SW480 (cell line): ENCODE measurements at places on chromosomes 13 and 19.

DNA sequence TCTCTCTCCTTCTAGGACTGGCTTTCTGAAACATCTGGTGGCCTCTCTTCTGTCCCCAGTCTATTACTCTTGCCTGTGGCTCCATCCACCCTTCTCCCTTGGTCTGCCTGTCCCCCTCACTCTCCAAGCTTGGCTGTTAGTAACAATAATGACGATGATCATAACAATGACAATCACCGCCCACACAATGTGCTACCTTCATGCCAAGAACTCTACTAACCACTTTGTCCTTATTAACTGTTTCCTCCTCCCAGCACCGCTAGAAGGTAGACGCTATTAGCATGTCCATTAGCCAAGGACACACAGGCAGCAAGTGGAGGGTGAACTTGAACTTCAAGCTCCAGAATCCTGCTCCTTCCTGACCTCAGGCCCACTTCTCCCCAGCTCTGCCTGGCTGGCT is 2.7 kb downstream of the GYS1 start:
- DNase-seq = no peak

GRCh38 chr13:112722433-112723263 is 32.8 kb downstream of the ATP11A start:
- peak; percentile 66 for DNase-seq

DNA sequence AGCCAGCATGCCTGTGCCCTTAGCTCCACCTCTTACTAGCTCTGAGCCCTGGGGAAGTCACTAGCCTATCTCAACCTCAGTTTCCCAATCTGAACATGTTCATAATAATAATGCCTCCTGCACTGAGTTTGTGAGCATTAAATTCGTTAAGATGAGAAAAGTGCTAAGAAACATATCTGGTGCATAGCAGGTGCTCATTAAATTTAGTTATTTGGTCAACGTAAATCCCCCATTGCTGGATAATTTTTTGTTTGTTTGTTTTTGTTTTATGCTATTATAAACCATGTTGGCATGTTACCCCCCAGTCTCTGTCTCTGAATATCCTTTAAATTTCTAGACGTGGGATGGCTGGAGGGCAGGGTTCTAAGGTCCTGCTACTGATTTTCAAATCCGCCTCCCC is 10.6 kb downstream of the FCGBP start:
- no peak for DNase-seq

GRCh38 chr19:3115411-3115810 is 20.4 kb upstream of the GNA15 start:
- DNase-seq = no peak

- no peak for DNase-seq
These were observed 17.8 kb downstream of the NFILZ start for GRCh38 chr19:8648240-8648639.

DNA sequence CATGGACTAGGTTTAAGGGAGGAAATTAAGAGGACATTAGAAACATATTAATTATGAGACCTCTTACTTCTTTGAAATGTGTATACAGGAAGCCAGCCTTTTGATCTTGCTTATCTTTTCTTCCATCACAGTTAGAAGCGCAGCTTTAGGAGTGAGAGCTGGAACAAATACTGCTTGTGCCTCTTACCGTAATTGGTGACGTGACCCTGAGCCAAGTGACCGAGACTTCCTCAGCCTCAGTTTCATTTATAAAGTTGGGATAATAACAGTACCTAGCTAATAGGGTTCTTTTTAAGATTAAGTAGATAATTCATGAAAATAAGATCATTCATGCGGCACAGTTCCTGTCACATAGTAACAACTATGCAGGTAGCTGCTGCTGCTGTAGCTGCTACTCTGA is 18.5 kb downstream of the FREM2 start:
- no peak for DNase-seq

DNA sequence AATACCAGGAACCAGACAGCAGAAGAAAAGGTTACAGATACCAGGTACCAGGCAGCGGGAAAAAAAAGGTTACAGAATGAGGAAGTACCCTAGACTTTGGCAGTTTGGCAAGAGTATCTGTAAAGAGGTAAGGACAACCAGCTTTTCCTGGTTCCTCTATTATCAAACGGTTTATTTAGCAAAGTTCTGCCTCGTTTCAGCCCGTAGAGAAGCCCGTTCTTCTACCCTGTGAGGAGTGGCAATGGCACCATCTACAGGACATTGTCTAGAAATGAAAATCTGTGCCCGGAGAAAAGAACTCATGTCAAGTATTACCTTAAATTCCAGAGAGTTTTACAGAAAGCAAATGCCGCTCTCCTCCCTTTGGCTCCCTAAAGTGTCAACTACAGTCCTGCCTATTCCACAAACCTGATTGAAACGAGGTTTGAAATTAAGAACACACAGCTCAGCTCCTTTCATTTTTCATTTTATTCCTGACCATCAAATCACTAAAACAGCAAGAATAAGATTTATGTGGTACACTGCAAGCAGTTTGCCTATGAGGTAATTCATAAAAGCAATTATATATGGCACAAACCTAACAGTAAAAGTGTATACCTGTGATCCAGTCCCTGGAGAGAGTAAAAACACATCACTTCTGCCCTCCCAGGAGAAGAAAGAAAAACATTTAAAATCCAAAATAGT is 226.3 kb downstream of the SLC7A1 start:
- peak; percentile 64 for DNase-seq

- DNase-seq = peak; percentile 52
These were observed 5.1 kb downstream of the OR10H1 start for GRCh38 chr19:15810335-15810734.

DNA sequence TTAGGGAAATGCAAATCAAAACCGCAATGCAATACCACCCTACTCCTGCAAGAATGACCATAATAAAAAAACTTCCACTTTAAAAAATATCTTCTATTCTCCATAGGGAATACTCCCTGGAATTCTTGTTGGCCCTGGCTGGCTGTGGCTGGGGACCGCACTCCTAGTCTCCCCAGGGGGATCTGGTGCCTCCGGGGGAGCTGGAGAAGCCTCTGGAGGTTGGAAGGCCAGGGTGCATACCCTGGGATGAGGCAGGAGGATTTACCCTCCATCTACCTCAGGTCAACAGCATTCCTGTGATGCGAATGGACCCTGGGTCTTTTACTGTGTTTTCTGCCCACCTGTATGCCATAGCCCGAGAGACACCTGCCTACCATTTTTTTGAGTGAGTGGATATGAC is 120.0 kb upstream of the ZNF536 start:
- no peak for DNase-seq

- DNase-seq = no peak
These were observed 41.2 kb upstream of the KCTD4 start for GRCh38 chr13:45242070-45242469.
